G401 (cell line): ENCODE measurements at places on chromosomes 6 and 20.

- no peak for DNase-seq
These were observed 125.3 kb downstream of the DLL1 start for GRCh38 chr6:170165471-170166117.

DNA sequence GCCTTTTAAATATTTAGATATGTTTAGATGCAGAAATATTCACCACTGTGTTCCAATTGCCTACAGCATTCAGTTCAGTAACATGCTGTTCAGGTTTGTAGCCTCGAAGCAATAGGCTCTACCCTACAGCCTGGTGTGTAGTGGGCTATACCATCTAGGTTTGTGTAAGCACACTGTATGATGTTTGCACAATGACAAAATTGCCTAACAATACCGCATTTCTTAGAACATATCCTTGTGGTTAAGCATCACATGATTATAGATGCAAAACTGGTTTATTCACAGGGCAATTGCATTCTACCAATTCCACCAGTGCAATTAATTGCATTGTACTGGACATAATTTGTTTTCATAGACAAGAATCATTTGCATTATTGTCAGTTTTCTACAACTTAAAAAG, 7.9 kb upstream of the SLC22A16 start:
- DNase-seq: no peak

DNA sequence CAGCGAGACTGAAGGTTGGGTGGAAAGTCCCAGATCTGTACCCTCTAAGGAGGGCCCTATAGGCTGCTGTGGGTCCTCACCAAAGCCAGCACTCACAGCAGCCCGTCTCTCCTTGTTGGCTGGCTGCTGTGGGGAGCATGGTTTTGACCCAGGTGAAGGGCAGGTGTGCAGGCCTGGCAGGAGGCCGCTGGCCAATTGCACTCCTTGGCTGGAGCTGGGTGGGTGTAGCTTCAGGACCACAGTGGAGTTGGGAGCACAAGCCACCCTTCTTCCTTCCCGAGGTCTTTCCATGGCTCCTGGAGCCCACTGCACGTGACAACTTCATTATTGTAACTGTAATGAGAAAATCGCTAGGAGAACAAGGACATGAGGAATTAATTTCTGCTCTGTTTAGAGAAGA, 287.7 kb upstream of the FOXQ1 start:
- no peak for DNase-seq

- DNase-seq: peak; percentile 79
These were observed 881.2 kb upstream of the EPHA7 start for GRCh38 chr6:94300424-94301144.

DNA sequence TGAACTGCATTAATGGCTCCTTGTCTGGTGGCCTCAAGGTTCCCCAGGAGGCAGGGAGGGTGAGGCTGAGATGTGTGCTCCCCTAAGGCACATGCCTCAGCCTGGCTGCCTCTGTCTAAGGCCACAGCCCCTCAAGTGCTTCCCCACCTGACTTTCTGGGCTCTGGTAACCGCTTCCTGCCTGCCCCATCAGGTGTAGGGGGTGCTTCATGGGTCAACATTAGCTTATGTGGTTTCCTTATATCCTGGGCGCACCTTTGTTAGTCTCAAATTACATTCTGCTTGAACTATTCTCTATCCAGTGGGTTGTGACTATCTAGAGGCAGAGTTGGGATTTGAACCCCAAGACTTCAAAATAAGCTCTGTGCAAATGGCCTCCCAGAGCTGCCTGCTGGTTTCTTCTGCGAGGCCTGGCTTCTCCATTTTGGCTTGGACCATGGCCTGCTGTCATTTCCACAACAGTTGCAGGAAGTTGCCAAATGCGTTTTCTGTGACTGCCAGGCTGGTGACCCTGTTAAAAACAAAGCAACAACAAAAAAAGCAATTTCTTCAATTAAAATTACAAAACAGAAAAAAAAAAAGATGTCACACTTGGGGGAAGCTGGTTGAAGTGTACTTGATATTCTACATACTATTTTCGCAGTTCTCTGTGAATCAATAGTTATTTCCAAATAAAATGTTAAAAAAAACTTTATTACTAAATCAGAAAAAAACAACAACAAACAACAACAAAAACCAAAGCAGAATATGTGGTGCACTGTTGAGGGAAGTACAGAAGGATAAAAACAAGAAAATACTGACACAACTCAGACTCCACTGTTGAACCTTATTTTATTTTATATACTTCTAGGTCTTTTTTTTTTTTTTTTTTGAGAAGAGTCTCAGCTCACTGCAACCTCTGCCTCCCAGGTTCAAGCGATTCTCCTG, 20.0 kb upstream of the ZNFX1 start:
- no peak for DNase-seq

DNA sequence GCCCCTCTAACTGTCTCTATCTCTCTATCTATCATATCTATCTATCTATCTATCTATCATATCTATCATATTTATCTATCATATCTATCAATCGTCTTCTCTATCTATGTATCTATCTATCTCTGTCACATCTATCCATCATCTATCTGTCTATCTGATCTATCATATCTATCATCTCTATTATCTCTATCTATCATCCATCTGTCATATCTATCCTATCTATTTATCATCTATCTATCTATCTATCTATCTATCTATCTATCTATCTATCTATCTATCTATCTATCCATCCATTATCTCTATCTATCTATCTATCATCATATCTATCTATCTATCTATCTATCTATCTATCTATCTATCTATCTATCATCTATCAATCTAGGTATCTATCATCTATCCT, 638.0 kb downstream of the DHX35 start:
- no peak for DNase-seq

DNA sequence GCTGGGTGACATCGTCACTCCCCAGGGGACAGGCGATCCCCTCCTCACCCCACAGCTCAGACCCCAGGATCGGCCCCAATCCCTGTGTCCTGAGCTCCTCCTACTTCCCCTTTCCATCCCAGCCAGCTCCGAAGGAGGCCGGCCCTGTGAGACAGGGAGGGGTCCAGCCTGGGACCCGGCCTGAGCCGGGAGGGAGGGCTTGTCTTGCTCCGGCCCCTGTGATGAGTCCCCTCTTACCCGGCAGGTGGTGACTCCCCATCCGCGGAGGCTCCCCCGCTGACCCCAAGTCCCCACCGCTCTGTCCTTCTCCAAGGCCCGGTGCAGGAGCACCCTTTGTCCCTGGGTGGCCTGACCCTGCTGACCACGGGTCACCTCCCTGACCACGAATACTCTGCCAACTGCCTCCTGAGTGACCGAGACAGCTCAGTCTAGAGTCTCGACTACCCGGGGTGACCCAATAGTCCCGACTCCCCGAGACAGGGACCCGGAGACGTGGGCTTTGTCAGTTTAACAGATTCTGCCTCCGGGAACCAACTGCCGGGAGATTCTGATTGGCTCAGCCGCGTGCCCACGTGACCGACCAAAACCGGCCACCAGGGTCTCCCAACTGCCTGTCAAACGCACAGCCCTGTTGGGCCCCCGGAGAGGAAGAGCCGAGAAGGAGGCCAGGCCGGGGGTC, 187.4 kb upstream of the PROKR2 start:
- peak; percentile 72 for DNase-seq

GRCh38 chr6:167094436-167094819, 28.5 kb upstream of the CCR6 start:
- no peak for DNase-seq

- no peak for DNase-seq
These were observed 51.0 kb downstream of the FAM184A start for GRCh38 chr6:119027465-119027864.

GRCh38 chr6:28218312-28219248, 6.5 kb upstream of the ZSCAN9 start:
- peak; percentile 69 for DNase-seq

GRCh38 chr6:74720923-74721322, 484.9 kb downstream of the COL12A1 start:
- no peak for DNase-seq

DNA sequence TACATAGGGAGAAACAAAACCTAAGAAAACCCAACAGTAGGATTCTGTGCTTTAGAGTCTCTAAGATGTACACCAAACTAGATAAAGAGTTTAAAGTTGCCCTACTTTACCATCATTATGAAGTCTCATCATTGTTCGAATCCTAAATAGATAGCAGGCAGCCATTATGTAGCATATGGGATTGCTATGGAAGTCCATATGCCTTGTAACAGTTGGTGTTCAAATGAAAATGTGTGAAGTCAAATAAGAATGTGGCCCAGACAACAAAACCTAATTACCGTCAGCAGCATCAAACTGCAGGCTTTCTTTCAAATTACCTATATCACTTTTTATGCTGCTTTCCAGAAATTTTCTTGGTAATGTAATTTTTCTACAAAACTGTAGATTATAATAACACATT, 1380.1 kb downstream of the GRIK2 start:
- no peak for DNase-seq

GRCh38 chr20:1299522-1299921, 29.4 kb downstream of the SDCBP2 start:
- DNase-seq: no peak

GRCh38 chr20:7406671-7407070, 533.6 kb downstream of the HAO1 start:
- DNase-seq: no peak

GRCh38 chr6:157143890-157144798, 179.2 kb downstream of the TMEM242 start:
- DNase-seq: no peak

DNA sequence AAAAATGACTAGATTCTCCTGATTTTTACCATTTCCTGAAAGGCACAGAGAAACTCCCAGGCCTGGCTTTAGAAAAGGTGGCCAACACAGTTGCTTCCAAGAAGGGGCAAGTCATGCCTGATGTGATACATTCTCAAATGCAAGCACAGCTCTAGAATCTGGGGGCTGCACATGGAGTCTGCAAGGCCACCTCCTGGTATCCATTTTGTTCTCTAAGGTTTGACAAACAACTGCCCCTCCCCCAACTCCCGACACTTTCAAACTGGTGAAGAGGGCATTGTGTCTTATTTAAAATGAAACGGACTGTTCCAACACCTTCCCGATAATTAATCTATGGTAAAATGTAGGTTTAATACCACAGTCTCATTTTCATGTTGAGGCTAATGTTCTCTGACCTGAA, 220.2 kb upstream of the CEP162 start:
- DNase-seq: no peak

DNA sequence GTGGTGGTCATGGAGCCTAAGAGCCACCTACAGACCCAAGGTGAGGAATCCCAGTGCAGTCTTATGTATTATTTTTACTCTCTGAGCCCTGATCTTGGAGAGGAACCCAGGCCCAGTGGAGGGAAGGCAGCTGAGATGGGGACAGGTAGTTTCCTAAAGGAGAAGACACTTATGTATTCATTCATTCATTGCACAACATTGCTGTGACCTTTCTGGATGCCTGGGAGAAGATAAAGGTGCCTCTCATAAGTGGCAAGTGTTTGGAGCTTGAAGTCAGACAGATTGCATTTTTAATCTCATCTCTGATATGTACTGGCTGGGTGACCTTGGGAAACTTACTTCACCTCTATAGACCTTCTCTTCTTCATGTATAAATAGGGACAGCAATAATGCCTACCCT, 111.1 kb downstream of the CEBPB start:
- no peak for DNase-seq

DNA sequence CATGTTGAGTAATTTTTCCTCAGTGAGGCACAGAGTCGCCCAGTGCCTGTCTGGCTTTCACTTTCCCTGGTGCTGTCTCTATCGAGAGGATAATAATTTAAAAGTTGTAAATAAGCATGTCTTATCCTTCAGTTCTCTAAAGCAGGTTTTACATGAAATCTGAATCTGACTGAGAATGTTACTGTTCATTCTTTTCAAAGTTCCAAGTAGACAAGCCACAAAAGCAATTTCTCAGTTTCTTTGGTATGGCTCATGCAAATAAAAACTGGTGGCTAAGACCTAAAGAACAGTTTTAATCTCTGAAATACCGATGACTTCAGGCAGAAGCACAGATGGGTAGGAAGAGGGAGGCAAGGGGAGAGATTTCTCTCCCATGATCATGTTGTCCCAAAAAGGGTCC, 87.6 kb upstream of the GCM1 start:
- no peak for DNase-seq

- DNase-seq: no peak
These were observed 215.0 kb upstream of the SHLD1 start for GRCh38 chr20:5535125-5535756.

GRCh38 chr20:19493794-19494495, 264.1 kb upstream of the RIN2 start:
- no peak for DNase-seq

- DNase-seq: no peak
These were observed 955.2 kb upstream of the EYS start for GRCh38 chr6:66662196-66662595.

DNA sequence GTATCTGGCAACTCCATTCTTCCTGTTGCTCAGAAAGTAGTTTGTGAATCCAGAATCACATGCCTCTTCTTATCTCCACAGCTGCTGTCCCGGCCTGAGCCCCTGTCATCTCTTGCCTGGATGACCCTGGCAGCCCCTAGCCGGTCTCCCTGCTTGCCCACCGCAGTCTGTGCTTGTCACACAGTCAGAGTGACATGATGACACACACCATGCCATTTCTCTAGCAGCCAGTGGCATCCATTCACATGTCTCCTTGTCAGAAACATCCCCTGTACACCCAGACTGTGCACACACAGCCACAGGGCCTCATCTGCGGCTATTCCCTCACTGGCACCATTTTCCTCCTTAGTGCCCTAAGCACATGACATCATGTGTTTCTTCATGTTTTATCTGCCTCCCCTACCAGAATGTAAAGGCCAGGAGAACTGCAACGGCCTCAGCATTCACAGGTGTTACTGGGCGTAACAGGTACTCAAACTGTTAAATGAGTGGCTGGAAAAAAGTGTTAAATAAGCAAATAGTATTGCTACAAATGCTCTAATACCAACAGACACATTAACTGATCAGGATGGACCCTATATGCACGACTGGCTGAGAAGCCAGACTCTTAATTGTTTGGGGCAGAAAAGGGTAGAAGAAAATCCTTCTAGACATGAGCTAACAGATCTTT, 9.6 kb downstream of the ABHD12 start:
- DNase-seq: no peak
